Glomerular endothelial cell (primary cell): ENCODE measurements at places on chromosomes 7 and 10. TPM values are rescaled to one million over a fixed set of nuclear protein-coding genes. Genes with fewer than 3 reads are reported as not detected.

The EIF3B gene
- total RNA-seq = 150 and 181 TPM in 2 replicates

The LRIT2 gene
- total RNA-seq = not detected in 2 replicates

DNA sequence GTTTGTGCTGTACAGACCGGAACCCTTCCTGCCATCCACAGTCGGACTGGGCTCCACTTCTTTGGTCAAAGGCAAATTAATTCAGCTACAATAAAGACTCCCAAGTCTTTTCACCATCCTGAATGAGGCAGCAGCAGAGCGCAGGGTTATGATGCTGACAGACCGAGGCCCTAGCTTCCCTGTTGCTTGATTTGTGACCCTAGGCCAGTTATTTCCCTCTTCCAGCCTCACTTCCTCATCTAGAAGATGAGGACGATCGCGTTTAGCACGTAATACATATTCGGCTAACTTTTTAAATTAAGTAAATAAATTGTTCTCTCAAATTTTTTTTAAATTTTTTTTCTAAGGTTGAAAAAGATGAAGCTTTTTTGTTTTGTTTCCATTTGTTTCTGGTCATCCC lies 18.1 kb downstream of the ADRB1 start:
- no peak for DNase-seq

DNA sequence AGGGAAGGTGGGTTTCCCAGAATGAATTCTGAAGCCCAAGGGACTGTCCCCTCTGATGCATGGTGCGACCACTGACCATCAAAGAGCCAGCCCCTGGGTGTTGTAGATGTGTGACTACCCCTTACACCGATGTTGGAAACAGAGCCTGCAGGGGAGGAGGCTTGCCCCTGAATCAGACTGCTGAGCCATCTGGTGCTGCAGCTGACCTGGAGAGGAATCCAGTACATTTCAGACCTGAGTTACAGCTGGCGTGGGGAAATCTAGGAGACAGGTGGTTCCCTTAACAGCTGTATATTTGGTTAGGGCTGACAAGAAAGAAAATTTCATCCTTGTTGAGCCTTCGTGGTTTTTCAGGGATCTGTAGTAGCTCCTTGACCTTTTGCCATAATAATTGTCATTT lies 195.5 kb downstream of the CELF2 start:
- no peak for DNase-seq

DNA sequence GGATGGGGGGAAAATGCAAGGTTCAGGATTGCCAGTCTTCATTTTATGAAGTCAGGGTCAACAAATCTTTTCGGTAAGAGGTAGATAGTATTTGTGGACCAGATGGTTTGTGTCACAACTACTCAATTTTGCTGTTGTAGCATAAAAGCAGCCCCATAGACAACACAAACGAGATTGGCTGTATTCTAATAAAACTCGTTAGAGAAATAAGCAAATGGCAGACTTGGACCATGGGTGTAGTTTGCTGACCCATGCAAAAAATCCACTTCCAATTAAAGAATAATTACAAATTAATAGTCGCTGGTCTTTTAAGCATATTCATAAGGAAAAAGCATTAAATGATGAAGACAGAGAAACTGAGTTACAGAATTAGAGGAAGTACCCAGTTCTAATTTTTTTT lies 247.1 kb downstream of the CRPPA start:
- DNase-seq = no peak

DNA sequence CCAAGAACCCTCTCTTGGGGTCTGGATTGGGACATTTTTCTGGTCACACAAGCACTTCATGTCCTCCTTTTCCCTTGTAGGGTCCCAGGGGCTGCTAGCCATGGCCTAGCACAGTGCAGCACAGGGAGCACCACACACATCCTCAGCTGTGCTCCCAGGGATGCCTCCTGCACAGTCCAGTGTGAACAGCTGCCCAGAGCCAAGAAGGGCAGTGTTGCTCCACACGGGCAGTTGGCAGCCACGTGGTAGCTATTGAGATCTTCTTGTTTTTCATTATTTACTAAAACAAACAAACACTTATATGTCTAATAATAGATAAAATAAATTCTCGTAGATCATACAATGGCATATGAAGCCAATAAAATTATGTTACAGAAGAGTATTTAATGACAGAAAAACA lies 13.9 kb upstream of the LANCL2 start:
- DNase-seq = no peak

DNA sequence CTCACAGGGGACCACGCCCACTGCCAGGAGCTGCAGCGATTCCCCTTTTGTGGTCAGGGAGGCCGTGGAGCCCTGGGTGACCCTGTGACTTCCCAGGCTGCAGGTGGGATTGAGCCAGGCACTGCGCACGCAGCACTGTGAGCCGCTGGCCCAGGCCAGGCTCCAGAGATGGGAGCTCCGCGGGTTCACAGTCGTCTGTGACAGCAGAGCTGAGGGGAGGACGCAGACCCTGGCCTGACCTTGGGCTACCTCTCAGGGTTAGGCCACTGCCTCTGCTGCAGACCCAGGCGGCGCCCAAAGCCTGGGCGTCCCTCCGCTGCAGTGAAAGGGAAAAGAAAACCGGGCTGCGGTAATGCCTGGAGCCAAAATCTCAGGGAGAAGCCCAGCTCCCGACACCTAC lies 107.5 kb upstream of the GPR26 start:
- no peak for DNase-seq
